ENCODE measurements at places on chromosomes 12 and 14.

DNA sequence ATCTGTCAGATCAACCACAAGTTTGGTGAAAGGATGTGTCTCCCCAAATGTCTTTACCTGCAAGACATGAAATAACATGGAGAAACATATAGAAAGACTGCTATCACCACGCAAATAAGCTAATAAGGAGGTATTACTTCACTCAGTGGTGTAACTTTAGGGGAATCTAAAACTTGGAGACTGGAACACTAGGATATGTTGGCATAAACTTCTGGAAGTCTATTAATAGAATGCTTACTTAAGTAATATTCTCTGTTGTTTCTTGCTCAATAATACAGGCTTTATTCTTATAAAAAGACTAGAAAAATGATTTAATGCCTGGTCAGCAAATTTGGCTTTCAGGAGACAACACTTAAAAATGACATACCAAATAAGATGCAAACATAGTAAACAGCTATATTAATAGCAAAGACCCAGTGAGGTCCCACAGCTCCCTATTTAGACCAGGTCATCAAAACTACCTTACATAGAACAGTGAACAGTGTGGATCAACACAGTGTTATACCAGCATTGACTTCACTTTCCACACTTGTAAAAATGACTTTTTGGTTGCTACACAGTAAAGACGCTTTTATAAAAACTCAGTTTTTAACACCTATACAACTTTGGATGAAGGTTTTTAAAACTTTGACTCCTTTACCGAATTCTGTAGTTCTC is 18.9 kb upstream of the HAL start:
- DNase-seq = no peak

DNA sequence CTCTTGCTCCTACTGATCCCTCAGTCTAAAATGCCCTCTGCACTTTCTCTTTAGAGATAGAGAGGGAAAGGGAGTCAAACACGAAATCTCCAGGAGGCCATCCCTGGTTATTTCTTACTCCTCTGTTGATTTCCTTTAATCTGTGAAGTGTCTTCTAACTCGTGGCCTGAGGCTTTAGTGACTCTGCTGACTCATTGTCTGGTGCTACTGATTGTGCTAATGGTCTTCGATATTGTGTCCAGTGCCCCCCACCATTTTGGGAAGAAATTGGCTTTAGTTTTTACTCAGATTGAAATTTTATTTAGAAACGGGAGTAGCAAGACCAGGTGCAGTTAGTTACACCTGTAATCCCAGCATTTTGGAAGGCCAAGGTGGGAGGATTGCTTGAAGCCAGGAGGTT is 839 bp downstream of the CLEC9A start:
- DNase-seq = no peak

- DNase-seq = no peak
Measured at GRCh38 chr14:23372509-23372908, at the start of gene IL25. Gene IL25 (plus strand): TSS chr14:23372809.

- no peak for DNase-seq
Measured at GRCh38 chr12:57735198-57735855, 3.2 kb downstream of the AGAP2 start.

GRCh38 chr12:96121271-96121711 is 72.9 kb upstream of the ELK3 start:
- DNase-seq = no peak

GRCh38 chr12:101490286-101490920 is 15.3 kb downstream of the SPIC start:
- DNase-seq = no peak

- no peak for DNase-seq
Measured at GRCh38 chr14:90608929-90609341, 207.3 kb downstream of the TTC7B start.

DNA sequence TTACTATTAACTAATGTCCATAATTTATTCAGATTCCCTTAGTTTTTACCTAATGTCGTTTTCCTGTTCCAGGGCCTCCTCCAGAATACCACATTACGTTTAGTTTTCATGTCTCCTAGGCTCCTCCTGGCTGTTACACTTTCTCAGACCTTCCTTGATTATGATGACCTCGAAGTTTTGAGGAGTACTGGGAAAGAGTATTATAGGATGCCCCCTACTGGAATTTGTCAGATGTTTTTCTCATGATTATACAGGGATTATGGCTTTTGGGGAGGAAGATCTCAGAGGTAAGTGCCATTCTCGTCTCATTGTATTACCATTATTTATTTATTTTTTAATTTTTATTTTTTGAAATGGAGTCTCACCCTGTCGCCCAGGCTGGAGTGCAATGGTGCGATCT is 17.7 kb upstream of the C1S start:
- no peak for DNase-seq

GRCh38 chr14:77327111-77327510 is 6.3 kb downstream of the GSTZ1 start:
- DNase-seq = no peak

GRCh38 chr12:123085066-123085465 is 65.8 kb downstream of the PITPNM2 start:
- no peak for DNase-seq

- DNase-seq = no peak
Measured at GRCh38 chr12:4723226-4723625, 3.0 kb downstream of the GALNT8 start.

- no peak for DNase-seq
Measured at GRCh38 chr12:9043766-9044165, 54.4 kb downstream of the KLRG1 start.

DNA sequence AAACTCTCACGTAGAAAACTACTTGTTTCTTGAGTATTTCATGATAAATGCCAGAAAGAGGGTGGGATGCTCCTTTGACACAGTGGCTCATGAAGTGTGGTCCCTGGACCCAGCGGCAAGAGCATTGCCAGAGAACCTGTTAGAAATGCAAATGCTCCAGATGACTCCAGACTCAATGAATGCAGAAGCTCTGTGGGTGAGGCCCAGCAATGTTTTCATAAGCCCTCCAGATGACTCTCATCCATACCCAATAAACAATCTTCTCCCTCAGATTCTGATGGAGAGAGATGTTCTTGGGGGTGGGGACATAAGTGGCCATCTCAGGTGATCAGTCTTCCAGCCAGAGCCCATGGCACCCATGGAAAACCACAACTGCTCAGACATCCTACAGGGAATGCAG is 88.9 kb downstream of the SMOC1 start:
- DNase-seq = no peak

DNA sequence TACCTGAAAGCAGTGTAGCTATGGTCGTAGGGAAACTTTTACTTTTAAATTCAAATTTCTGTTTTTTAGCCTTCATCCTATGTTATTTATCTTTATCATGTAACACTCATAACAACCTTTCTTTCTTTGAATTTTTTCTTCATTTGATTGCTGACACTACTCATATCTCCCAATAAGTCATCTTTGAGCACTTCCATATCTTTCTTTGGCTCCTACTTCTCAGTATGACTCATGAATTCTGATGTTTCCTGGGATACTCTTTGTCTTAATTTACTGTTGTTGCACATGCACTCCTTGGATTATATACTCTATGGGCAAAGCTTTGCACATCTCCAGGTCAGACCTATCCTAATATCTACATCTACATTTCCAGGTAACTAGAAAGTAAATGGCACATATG is 18.1 kb upstream of the IAPP start:
- no peak for DNase-seq

- DNase-seq = no peak
Measured at GRCh38 chr12:23945249-23945648, 4.2 kb downstream of the SOX5 start.

DNA sequence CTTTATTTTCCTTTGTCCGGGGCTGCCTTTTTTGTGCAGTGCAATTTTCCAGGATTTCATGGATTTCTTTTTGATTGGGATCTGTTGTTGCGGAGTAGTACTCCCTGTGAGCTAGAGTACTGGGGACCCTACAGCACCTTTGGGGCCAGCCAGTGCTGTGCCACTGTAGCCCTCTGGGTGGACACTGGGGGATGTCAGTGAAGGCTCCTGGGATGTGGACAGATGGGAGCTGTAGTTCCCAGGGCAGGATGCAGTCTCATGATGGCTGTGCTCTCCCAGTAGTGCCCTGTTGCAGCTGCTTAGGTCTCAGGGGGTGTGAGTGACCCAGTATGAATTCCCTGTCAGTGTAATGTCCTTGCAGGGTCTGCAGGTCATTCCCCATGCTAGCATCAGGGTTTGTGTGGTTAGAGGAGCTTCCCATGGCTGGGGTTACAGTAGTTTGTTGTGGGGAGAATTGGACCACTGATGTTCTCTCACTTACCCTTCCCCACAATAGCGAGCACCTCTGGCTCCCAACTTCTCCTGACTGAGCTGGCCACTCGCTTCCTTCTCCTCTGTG is 72.2 kb downstream of the BRMS1L start:
- no peak for DNase-seq

DNA sequence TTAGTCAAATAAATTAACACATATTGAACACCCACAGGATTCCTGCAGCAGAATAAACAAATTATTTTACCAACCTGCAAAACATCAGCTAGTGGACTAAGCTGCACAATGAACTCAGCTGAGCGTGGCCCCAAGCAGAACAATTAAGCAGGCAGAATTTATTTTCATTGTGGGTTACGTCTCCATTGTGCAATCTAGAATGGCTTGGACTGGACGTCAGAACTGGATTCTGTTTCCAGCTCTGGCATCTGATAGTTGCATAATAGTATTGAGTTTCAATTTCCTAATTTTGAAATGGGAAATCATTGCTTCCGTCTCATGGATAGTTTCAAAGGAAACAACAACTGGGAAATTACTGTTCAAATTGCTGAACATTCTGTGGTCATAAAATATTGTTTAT is 35.5 kb upstream of the RERG start:
- no peak for DNase-seq
